ENCODE measurements at places on chromosomes 12 and 14. TPM values are rescaled to one million over a fixed set of nuclear protein-coding genes. Genes with fewer than 3 reads are reported as not detected.

The ZNF891 gene
- 2.4 TPM for total RNA-seq

The FAM186B gene
- 1.7 TPM for total RNA-seq

The KCNC2 gene
- not detected for total RNA-seq

The DTX1 gene
- 0.25 TPM for total RNA-seq

DNA sequence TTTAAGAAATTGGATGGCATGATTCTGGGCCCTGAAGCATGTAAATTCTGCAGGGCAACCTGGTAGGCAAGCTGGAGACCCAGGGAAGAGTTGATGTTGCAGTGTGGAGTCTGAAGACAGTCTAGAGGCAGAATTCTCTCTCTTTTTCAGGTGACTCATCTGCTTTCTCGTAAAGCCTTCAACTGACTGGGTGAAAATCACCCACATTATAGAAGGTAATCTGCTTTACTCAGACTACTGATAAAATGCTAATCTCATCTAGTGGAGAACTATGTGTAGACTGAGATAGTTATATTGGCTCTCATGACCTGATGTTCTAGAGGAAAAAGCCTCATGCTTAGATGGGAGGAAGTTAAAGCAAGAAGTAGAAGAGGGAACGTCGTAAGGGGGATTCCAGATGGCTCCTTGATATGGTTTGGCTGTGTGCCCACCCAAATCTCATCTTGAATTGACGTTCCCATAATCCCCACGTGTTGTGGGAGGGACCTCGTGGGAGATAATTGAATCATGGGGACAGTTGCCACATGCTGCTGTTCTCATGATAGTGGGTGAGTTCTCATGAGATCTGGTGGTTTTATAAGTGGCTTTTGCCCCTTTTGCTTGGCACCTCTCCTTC lies 723.8 kb downstream of the BCL11B start:
- no peak for DNase-seq

The TAS2R43 gene
- total RNA-seq, result 1.1 TPM

DNA sequence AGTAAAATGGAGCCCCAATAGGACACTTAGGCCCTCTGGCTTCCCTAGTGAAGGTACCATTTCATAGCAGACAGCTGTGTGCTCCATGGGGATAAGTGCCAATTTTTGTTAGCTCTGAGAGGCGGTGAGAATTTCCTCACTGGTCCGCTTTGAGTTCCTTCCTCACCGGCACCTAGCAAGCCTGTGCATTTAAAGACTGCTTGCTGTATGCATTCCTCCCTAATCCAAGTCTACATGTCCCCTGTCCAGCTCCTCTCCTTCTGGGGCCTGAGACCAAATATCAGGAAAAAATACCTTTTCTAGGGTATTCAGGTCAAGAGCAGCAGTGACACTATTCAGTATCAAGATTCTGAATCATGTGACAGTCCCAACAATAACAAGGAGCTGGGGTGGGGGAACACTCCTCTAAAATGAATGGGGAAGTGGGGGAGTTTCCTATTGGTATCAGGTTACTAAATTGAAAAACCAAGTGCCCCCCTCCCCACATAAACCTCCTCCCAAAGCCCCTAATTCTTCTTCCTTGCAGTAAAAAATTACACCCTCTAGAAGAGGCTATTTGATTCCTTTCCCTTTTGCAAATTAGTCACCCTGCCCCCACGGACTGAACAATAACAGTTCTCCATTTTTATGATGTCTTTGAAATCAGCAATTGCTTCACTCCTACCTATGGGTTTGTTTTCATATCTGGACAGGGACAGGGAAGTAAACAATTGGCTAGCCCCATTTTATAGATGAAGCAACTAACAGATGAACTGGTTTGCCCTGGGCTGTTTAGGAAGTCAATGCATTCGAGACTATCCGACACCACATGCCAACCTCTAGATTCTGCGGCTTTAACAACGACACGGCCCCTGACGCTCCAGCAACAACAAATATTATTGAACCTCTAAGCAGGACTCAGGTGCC lies 28.9 kb downstream of the BCL11B start:
- no peak for DNase-seq

GRCh38 chr12:124747426-124748161 lies 116.1 kb downstream of the SCARB1 start:
- no peak for DNase-seq

The MED13L gene
- total RNA-seq, result 89.5 TPM

The ZFHX2 gene
- total RNA-seq, result 5.3 TPM

The PIWIL1 gene
- not detected for total RNA-seq

The GCH1 gene
- total RNA-seq, result 5.1 TPM
